Natural killer cell treated with Interleukin-12 subunit alpha and Interleukin-12 subunit beta and Interleukin-15 and Interleukin-18, amount 100 ng/mL, for 72 hours (primary cell): ENCODE measurements at places on chromosomes 6 and 20. TPM values are rescaled to one million over a fixed set of nuclear protein-coding genes. Genes with fewer than 3 reads are reported as not detected.

The CBLN4 gene
- not detected for total RNA-seq

The CCN6 gene
- total RNA-seq, result not detected

- no peak for DNase-seq
Measured at GRCh38 chr20:46943861-46944591, 49.4 kb downstream of the EYA2 start.

GRCh38 chr6:71446470-71446869 is 157.9 kb downstream of the OGFRL1 start:
- DNase-seq, result no peak

The BTNL2 gene
- total RNA-seq, result not detected

The GSTA2 gene
- total RNA-seq, result not detected

The GCNT2 gene
- total RNA-seq, result 2.4 TPM

DNA sequence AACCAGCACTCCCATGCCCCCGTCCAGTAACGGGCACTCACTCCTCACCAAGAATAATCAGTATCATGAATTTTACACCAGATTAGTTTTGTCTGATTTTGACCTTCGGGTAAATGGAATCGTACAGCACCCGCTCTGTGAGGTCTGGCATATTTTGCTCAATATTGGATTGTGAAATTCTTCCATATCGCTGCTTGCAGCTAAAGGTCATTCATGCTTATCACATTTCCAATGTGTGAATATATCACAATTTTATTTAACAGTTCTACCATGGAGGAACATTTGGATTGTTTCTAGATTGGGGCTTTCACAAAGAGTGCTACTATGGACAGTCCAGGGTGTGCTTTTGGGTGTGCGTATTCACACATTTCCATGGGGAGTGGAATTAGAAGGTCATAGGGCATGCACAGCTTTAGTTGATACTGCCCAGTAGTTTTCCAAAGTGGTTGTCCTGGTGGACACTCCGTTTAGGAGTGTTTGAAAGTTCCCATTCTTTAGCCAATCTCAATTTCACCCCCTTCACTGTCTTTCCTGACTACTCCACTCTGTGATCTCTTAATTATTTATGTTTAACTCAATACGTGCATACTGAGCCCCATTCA is 86.6 kb downstream of the ISM1 start:
- no peak for DNase-seq

The MYCT1 gene
- not detected for total RNA-seq

DNA sequence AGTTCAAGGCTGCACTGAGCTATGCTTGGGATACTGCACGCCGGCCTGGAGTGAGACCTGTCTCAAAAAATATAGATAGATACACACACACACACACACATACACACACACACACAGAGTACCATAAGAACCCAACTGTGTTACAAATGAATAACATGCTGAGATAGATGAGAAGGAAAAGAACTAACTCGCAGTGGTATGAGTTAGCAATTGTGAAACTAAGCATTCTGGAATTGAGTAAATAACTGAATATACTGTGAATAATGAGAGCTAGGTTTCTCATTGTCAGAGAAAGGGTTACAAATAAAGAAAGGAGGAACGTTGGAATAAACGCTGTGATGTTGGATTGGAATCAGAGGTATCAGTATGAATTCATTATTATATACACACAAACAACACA is 14.6 kb upstream of the FAXC start:
- no peak for DNase-seq

The ZHX3 gene
- total RNA-seq, result 7.6 TPM

- no peak for DNase-seq
Measured at GRCh38 chr6:135087403-135087802, 32.8 kb upstream of the HBS1L start.

The IL20RA gene
- not detected for total RNA-seq

The SCAND1 gene
- total RNA-seq, result 44.8 TPM

DNA sequence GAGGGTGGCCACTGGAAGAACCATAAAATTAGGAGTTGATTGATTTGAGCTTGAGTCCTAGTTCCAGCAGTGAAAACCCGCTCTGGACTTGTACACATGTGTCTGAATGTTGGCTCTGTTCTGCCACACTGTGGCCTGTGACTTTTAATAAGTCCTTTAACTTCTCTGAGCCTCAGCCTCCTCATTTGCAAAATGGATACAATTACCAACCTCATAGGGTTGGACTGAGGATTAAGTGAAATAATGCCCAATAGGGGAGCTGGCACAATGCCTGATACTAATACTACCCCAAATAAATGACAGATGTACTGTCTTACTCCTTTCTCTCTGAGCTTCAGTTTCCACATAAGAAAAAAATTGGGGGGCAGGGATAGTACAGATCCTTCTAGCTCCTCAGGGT is 92.6 kb upstream of the RIPOR2 start:
- no peak for DNase-seq

The SLC22A7 gene
- not detected for total RNA-seq

The NNAT gene
- total RNA-seq, result 0.53 TPM

- DNase-seq, result no peak
Measured at GRCh38 chr6:87378947-87379346, 28.8 kb upstream of the CFAP206 start.
